ENCODE measurements at places on chromosomes 1 and 21.
A peak's percentile ranks its signal among the peaks of the same experiment; 100 is the strongest.

DNA sequence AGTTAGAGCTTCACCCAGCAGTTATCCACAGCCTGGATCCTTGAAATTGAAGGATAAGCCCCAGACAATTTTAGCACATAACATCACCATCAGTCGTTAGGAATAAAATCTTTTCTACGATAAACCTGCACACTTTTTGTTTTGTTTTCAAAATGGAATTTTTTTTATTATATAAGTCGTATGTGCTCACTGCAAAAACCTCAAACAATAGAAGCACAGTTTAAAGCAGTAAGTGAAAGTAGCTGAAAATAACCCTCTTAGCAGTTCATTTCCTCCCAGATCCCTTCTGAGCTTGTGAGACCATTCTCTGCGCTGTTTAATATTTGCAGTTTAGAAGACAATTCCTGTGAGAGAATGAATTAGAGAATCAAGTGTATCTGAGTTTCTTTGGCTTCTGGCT, 38.3 kb downstream of the ELK4 start:
- no peak for DNase-seq

GRCh38 chr21:43927591-43928221, 62.7 kb downstream of the AGPAT3 start:
- DNase-seq: no peak

- DNase-seq: peak; percentile 97
These were observed 80.0 kb downstream of the CAMK2N1 start for GRCh38 chr1:20405893-20406604.

DNA sequence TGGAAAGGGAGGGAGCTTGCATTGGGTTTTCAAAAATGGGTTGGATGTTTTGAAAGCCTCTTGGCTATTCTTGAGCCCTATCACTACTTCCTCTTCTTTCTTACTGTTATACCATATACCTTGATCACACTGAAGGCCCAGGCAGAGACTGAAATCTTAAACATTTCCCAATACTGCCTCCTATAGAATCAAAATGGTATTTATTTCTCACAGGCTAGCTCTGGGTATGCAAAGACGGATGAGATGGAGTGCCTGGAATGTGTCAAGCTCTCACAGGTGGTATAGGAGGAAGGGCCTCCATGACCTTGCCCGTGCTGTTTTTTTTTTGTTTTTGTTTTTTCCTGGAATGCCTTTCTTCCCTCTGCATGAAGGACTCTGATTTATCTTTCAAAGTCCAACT, 268.4 kb upstream of the USP24 start:
- DNase-seq: no peak

All from fibroblast of mammary gland (primary cell).